ENCODE measurements at places on chromosomes 7 and 10. TPM values are rescaled to one million over a fixed set of nuclear protein-coding genes. Genes with fewer than 3 reads are reported as not detected.

The MRC1 gene
- not detected for total RNA-seq

The MTPN gene
- total RNA-seq, result 98.2 TPM

DNA sequence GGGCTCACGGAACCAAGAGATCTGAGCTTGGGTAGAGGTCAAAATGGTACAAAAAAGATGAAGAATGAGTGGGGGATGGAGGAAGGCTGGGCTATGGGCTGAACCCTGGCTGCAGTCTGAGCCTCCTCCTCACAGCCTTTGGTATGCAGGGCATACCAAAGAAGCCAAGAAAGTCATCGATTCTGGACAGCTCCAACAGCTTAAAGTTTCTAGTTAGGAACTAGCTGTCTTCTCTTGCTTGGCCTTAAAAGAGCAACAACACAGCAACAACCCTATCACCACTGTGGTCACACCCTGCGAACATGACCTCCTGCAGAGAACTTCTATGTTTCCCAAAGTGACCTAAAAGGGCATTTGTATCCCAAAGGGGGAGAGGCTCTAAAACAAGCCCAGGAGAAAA, 126.1 kb upstream of the EFCAB10 start:
- no peak overlapping the region for H3K27ac ChIP-seq
- H3K27me3 ChIP-seq, result no peaks in the 10 kb centered on the region
- H3K4me3 ChIP-seq, result no peak overlapping the region
- no peaks in the 10 kb centered on the region for H3K4me1 ChIP-seq

DNA sequence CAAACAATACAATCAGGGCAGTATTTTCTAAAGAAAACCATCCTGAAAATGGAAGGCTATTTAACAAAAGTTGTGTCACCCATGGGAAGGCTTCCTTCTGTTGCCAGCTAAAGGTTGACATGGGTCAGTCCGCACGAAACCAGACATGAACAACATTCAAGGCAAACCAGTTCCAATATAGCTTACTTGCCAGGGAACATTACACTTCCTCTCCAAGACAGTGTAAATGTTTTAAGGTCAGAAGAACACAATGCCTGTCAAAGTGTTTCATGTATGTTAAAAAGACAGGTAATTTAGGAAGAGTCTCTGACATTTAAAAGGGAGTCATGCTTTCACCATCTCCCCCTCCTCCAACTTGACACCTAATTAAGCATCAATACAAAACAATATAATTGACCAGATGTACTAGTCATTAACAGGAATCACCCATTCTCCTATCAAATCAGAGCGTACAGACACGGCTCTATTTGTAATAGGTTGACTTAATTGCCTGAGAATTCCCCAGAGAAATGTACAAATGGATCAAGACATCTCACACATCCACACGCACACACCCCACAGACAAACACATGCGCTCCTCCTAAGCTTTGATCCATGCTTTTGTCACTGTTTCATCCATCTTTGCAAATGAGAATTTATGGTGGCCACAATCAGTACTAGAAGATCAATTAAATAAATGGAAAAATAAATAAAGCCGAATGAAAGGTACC, 69.5 kb downstream of the CACNA2D1 start:
- H3K4me3 ChIP-seq, result no peak overlapping the region
- no peaks in the 10 kb centered on the region for H3K27me3 ChIP-seq
- H3K36me3 ChIP-seq, result no peaks in the 10 kb centered on the region
- H3K27ac ChIP-seq, result no peak overlapping the region
- no peaks in the 10 kb centered on the region for H3K4me1 ChIP-seq

GRCh38 chr10:73881221-73881919, 7.0 kb upstream of the CAMK2G start:
- no peak overlapping the region for H3K27ac ChIP-seq
- no peak overlapping the region for H3K4me3 ChIP-seq
- no peak for DNase-seq

- no peaks in the 10 kb centered on the region for H3K4me1 ChIP-seq
- no peak for DNase-seq
- H3K27me3 ChIP-seq, result no peaks in the 10 kb centered on the region
- H3K36me3 ChIP-seq, result no peaks in the 10 kb centered on the region
- H3K4me3 ChIP-seq, result no peak overlapping the region
These were observed 412.7 kb upstream of the ANKRD30A start for GRCh38 chr10:36712695-36713094.

The IKZF1 gene
- 0.48 TPM for total RNA-seq

DNA sequence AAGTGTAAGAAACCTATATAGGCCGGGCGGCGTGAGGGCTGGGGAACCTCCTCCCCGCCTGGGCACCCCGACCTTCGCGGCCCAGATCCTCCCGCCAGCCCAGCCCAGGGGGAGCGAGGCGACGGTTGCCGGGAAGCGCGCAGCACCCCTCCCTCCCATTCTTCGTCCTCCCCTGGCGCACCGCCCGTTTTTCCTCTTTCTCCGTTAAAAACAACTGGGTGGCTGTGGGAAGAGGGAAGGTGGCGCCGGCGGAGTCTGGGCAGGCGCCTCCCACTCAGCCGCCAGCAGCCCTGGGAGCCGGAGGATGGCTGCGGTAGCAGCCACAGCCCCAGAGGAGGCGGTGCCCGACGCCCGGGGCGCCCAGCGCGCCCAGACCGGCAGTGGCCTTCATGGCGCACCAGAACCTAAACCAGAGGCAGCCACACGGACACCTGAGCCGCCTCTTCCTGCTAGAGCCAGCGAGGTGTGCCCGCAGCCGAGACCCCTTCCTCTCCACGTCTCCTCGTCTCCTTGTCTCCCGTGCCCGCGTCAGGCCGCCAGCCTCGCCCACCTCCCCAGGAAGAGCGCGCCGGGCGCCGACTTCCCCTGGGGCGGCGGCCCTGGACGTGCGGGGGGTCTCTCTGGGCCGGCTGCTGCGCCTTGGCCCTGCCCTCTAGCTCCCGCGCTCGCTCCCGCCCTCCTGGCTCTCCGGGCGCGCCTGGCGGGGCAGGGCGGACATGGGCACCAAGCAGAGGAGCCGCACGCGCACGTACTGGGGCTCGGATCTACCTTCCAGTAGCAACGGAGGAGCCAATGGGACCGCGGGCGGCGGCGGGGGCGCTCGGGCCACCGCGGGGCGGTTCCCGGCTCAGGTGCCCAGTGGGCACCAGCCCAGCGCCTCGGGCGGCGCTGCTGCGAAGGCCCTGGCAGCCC, 32.8 kb upstream of the SFTPD start:
- H3K4me3 ChIP-seq, result peak overlapping the region; percentile 76
- DNase-seq, result peak; percentile 80
- H3K4me1 ChIP-seq, result peaks cover 2% of the 10 kb centered on the region
- H3K36me3 ChIP-seq, result peaks cover 2% of the 10 kb centered on the region
- no peak overlapping the region for H3K27ac ChIP-seq
- H3K27me3 ChIP-seq, result peaks cover 2% of the 10 kb centered on the region

GRCh38 chr10:6218692-6219493, 16.2 kb downstream of the PFKFB3 start:
- H3K4me3 ChIP-seq, result no peak overlapping the region
- DNase-seq, result no peak
- H3K27me3 ChIP-seq, result no peaks in the 10 kb centered on the region

- DNase-seq, result no peak
- no peaks in the 10 kb centered on the region for H3K4me1 ChIP-seq
- H3K4me3 ChIP-seq, result no peak overlapping the region
- H3K27ac ChIP-seq, result no peak overlapping the region
- no peaks in the 10 kb centered on the region for H3K27me3 ChIP-seq
- peaks cover 27% of the 10 kb centered on the region for H3K36me3 ChIP-seq
These were observed 547.4 kb downstream of the ZWINT start for GRCh38 chr10:55813451-55814170.

DNA sequence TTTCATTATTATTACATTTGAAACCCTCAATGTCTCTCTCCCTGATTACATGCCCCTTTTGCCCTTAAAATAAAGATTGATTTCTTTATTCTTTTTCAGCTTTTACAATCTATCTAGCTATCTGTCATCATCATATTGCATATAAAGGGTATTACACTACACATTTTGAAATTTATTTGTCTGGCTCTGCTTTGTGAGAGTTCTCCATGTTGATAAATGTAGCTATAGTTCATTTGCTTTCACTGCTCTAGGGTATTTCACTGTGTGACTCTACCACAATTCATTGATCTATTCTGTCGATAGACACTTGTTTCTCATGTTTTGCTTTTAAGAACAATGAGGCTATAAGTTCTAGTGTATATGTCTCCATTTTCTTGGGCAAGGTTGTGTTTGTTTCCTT, 25.6 kb downstream of the CDK1 start:
- no peaks in the 10 kb centered on the region for H3K4me1 ChIP-seq
- H3K36me3 ChIP-seq, result peaks cover under 1% of the 10 kb centered on the region
- H3K27ac ChIP-seq, result no peak overlapping the region

- H3K36me3 ChIP-seq, result no peaks in the 10 kb centered on the region
- no peaks in the 10 kb centered on the region for H3K27me3 ChIP-seq
- DNase-seq, result no peak
- H3K4me1 ChIP-seq, result no peaks in the 10 kb centered on the region
- H3K27ac ChIP-seq, result no peak overlapping the region
These were observed 816 bp downstream of the TECPR1 start for GRCh38 chr7:98251231-98251600.

DNA sequence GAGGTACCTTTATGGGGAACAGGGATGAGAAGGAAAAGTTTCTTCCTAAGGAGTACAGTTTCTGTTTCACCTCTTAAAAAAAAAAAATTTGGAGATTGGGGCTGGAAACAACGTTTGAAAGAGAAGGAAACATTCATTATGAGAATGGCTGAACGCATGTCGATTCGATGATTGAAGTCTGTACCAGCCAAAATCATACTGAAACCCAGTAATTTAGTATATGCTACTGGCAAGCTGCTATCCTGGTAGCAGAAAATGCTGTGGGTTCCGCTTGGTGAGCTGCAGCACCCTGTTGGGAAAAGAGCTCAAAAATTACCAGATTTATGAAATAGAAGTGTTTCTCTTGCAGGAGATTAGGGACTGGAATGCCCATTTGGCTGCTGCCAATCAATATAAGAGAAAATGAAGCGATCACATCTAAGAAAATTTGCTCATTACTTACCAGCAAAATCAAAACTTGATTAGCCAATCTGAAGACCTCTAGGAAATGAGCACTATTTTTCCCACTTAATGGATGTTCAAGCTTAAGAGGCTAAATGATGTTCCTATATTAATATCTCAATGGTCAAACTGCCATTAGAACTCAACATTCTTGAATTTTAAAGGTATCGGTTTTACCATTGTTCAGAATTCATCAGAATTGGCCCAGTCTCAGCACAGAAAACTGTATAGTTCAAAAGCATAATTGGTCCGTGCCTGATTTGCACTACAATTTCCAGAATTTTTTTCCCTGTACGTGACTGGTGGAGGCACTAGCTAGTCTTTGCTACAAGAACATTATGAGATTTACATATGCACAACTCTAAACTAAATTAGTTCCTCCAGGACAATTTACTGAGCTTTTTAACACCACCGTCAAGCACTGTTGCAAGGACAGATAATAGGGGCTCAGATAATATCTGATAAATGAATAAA, 1.2 kb upstream of the ITGB1 start:
- peaks cover 3% of the 10 kb centered on the region for H3K4me1 ChIP-seq
- H3K27me3 ChIP-seq, result no peaks in the 10 kb centered on the region

- H3K4me1 ChIP-seq, result peaks cover 4% of the 10 kb centered on the region
- H3K4me3 ChIP-seq, result no peak overlapping the region
- no peaks in the 10 kb centered on the region for H3K27me3 ChIP-seq
- H3K27ac ChIP-seq, result no peak overlapping the region
- DNase-seq, result no peak
These were observed 113.7 kb downstream of the CSTF2T start for GRCh38 chr10:51585742-51586141.

GRCh38 chr7:90081621-90082020, 72.6 kb upstream of the STEAP1 start:
- no peak for DNase-seq
- no peak overlapping the region for H3K27ac ChIP-seq
- H3K27me3 ChIP-seq, result no peaks in the 10 kb centered on the region
- no peaks in the 10 kb centered on the region for H3K36me3 ChIP-seq
- H3K4me3 ChIP-seq, result no peak overlapping the region

The CLCN1 gene
- 0.13 TPM for total RNA-seq

DNA sequence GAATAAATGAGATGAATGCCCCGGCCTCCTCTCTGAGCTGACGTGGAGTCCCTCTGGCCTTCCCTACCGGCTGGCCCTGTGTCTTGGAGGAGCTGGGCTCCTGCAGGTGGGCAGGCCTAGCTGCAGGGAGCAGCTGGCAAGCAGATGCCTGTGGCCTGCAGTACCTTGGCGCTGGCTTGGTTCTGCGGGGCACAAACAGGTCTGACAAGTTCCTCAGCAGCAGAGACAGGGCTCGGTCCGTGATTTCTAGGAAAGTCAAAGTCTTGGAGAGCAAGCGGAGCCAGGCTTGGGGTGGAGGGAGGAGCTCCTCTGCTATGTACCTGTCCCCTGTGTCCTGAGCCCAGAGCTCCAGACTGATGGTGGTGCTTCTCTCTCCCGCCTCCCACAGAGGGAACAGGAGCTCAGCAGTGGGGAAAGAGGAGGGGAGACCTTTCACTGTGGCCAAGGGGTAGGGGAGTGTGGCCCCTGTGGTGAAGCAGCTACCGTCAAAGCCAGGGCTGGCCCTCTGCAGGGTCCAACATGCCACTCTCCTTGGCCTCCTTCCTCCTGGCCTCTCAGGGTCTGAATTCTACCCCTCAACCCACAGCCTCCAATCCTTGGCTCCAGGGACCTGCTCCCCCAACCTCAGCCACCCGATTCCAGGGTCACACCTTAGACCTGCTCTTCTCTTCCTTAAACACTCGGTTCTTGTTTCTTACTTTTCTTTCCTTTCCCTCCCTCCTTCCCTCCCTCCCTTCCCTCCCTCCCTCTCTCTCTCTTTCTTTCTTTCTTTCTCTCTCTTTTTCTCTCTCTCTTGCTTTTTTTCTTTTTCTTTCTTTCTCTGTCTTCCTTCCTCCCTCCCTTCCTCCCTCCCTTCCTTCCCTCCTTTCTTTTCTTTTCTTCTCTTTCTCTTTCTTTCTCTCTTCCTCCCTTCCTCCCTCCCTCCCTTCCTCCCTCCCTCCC, 20.1 kb downstream of the MYL10 start:
- no peak overlapping the region for H3K27ac ChIP-seq
- H3K27me3 ChIP-seq, result no peaks in the 10 kb centered on the region
- H3K4me1 ChIP-seq, result peaks cover 4% of the 10 kb centered on the region
- H3K4me3 ChIP-seq, result no peak overlapping the region
- no peaks in the 10 kb centered on the region for H3K36me3 ChIP-seq

- H3K36me3 ChIP-seq, result peaks cover 2% of the 10 kb centered on the region
- DNase-seq, result no peak
- no peaks in the 10 kb centered on the region for H3K4me1 ChIP-seq
- no peaks in the 10 kb centered on the region for H3K27me3 ChIP-seq
- no peak overlapping the region for H3K27ac ChIP-seq
These were observed 46.6 kb downstream of the AGMO start for GRCh38 chr7:15515252-15515651.

The ATG9B gene
- 2.0 TPM for total RNA-seq

- H3K4me3 ChIP-seq, result no peak overlapping the region
- no peak overlapping the region for H3K27ac ChIP-seq
- H3K4me1 ChIP-seq, result peaks cover 6% of the 10 kb centered on the region
- no peaks in the 10 kb centered on the region for H3K27me3 ChIP-seq
- DNase-seq, result no peak
These were observed 38.0 kb downstream of the ZCCHC24 start for GRCh38 chr10:79407423-79407796.

- H3K27me3 ChIP-seq, result no peaks in the 10 kb centered on the region
- H3K4me1 ChIP-seq, result no peaks in the 10 kb centered on the region
- no peak overlapping the region for H3K27ac ChIP-seq
- no peaks in the 10 kb centered on the region for H3K36me3 ChIP-seq
These were observed 14.5 kb upstream of the ZNF33B start for GRCh38 chr10:42652858-42653257.

Measured in H9 (cell line).